ENCODE measurements at places on chromosomes 16 and 17.
A peak's percentile ranks its signal among the peaks of the same experiment; 100 is the strongest.

DNA sequence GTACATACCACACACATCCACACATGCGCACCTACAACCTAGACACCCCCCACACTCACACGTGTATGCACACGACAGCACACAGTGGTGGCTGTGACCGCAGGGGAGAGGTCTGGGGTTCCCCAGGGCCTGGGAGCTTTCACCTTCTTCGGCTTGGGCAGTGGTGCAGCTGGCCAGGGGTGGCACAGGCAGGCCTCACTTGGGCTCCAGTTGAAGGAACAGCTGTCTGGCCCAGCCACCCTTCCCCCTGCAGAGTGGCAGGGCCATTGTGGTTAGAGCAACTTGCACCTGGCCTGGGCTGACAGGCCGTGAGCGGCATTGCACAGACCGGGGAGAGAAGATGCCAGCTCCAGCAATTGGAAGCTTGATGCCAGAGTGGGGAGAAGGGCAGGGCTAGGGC is 114.5 kb upstream of the GSE1 start:
- H3K36me3 ChIP-seq: no peaks in the 10 kb centered on the region
- H3K27ac ChIP-seq: no peak overlapping the region
- H3K27me3 ChIP-seq: peaks cover 3% of the 10 kb centered on the region
- H3K4me1 ChIP-seq: no peaks in the 10 kb centered on the region
- H3K4me3 ChIP-seq: no peak overlapping the region

DNA sequence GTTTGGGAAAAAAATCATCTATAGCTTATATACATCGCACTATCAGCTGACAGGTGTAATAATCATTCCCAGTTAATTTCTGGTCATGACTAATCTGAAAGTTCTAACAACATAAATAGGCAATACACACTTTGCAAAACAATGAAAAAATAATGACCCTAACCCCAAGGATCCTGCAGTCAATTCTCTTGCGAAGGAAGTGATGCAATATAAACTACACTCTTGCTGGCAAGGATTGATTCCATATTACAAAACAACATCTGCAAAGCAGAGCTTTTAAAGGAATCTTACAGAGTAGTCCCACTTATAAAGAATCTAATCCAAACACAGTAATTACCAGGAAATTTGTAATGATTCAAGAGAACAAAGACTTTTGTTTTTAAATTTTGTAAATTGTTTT is 73.4 kb downstream of the MYO1D start:
- H3K4me3 ChIP-seq: no peak overlapping the region
- peaks cover 4% of the 10 kb centered on the region for H3K27me3 ChIP-seq
- no peak overlapping the region for H3K27ac ChIP-seq
- no peak for DNase-seq
- H3K4me1 ChIP-seq: no peaks in the 10 kb centered on the region
- H3K36me3 ChIP-seq: no peaks in the 10 kb centered on the region

DNA sequence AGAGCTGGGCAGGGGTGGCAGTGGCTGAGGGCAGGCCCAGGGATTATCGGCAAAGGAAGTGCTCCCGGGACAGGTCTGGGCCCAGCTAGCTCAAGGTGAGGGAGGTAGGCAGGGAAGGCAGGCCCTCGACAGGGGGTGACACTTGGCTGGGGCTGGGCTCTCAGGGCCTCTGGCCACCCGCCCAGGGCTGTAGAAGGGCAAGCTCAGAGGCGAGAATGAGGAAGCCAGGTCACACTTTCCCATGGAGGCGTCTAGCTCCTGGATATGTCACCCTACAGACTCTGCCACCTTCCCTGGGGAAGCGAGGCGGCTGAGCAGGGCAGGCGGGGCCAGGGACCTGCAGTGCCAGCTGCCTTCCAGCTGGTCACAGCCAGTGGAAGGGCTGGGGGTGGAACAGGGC is 19.1 kb downstream of the FAM83G start:
- no peak overlapping the region for H3K27ac ChIP-seq
- peaks cover 15% of the 10 kb centered on the region for H3K4me1 ChIP-seq
- H3K36me3 ChIP-seq: peaks cover 3% of the 10 kb centered on the region
- DNase-seq: no peak
- no peaks in the 10 kb centered on the region for H3K27me3 ChIP-seq
- H3K4me3 ChIP-seq: no peak overlapping the region

DNA sequence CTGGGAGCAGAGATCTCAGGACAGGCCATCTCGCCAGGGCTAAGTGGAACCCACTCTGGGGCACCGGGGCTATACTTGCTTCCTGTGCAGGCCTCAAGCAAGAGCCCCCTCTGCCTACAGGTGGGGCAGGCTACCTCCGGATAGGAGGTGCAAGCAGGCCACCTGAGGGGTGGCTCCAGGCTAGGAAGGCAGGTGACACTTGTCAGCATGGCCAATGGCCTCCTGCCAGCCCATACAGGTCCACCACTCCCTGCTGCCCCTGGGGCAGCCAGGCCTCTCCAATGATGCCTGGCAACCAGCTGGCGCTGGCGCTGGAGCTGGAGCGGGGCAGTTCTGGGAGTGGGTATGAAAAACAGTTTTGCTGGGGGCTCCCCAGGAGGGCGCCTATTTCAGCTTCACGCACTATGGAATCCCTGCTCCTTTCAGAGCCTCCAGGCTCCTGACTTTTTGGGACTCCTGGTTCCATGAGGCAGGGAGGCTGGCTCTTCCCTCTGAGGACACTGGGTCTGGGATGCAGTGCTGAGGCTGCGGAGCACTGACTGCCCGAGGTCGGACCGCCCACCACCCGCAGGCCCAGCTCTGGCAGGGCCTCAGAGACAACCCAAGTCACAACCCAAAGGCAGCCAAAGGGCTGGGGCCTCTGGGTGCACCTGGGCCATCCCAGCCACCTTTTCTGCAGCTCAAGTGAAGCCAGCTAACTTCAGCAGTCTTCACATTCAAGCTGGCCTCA is 8.4 kb upstream of the SREBF1 start:
- peaks cover 57% of the 10 kb centered on the region for H3K4me1 ChIP-seq
- peak overlapping the region; percentile 67 for H3K27ac ChIP-seq
- no peak for DNase-seq

DNA sequence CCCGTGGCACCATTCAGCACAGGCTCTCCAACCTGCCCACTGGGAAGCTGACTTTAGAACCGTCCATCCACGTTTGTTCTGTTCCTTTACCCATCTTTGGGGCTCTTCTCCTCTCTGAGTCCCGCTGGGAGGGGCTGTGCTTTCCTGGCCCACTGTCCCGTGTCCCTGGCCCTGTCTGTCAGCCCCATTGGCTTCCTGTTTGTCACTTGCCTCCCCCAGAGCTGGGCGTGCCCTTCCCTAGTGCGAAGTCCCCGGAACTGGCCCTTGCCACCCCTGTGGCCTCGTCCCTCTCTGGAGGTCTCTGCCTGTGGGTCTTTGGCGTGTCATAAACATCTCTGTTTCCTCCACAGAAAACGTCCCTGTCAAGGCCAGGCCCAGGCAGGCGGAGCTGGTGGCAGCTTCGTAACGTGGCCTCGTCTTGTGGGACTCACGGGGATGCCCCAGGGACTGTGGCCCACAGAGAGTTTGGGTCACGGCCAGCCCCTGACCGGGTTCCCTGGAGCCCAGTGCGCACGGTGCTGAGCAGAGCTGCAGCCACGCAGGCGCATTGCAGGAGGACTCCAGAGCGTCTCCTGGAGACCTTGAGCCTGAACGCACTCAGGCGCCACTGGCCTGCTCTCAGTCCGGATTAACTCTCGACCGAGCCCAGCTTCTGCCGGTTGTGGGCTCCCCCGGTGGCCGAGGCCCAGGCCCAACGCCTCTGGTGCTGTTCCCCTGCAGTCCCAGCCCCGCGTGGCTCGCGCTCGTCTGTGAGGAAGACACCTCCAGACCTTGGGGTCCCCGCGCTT is 7.3 kb downstream of the CHMP6 start:
- DNase-seq: no peak
- H3K27me3 ChIP-seq: peaks cover 31% of the 10 kb centered on the region
- H3K36me3 ChIP-seq: peaks cover 21% of the 10 kb centered on the region
- H3K27ac ChIP-seq: peak overlapping the region; percentile 58
- H3K4me3 ChIP-seq: no peak overlapping the region

- peaks cover 25% of the 10 kb centered on the region for H3K36me3 ChIP-seq
- H3K4me3 ChIP-seq: no peak overlapping the region
- no peak overlapping the region for H3K27ac ChIP-seq
- no peaks in the 10 kb centered on the region for H3K27me3 ChIP-seq
Observed at GRCh38 chr16:74563828-74564263, 43.1 kb downstream of the GLG1 start.

GRCh38 chr17:74818291-74818938 is 41.3 kb downstream of the GRIN2C start:
- H3K36me3 ChIP-seq: peaks cover 20% of the 10 kb centered on the region
- H3K27ac ChIP-seq: no peak overlapping the region
- H3K27me3 ChIP-seq: no peaks in the 10 kb centered on the region
- peaks cover 7% of the 10 kb centered on the region for H3K4me1 ChIP-seq
- DNase-seq: no peak
- H3K4me3 ChIP-seq: no peak overlapping the region

DNA sequence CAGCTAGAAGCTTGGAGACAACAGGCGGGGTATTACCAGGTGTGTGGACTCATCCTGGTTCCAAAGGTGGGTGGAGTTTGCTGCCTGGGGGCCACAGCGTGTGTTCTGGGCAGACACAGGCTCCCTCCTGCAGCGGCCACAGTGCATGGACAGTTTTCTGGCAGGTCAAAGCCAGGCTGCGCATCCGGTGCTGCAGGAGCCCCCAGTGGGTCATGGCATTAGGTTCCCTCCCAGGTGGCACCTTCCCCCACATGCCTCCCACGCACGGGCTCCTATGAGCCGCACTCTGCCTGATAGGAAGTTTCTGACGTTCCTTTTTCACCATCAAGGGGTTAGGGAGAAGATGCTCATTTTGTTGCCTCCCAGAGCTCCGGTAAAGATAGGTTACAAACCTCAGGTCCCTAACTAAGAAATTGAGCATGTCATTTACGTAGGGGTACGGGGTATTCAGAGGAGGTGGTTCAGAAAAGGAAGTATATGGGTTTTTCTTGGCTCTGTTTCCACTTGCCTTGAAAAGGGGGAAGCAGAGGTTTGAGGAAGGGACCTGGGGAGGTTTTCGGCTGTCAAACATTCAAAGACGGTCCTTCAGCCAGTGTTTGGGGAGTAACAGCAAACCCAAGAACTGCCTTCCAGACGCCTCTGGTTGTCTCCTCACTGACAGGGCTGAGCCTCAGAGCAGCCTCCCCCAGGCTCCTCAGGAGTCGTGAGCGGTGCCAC is 32.7 kb upstream of the NAT9 start:
- peaks cover 2% of the 10 kb centered on the region for H3K36me3 ChIP-seq
- no peak overlapping the region for H3K27ac ChIP-seq
- no peaks in the 10 kb centered on the region for H3K4me1 ChIP-seq
- H3K27me3 ChIP-seq: no peaks in the 10 kb centered on the region
- no peak for DNase-seq

- H3K27me3 ChIP-seq: peaks cover 11% of the 10 kb centered on the region
- peaks cover 33% of the 10 kb centered on the region for H3K4me1 ChIP-seq
- H3K4me3 ChIP-seq: no peak overlapping the region
- no peak overlapping the region for H3K27ac ChIP-seq
Observed at GRCh38 chr16:88458773-88459235, 5.7 kb downstream of the ZFPM1 start.

DNA sequence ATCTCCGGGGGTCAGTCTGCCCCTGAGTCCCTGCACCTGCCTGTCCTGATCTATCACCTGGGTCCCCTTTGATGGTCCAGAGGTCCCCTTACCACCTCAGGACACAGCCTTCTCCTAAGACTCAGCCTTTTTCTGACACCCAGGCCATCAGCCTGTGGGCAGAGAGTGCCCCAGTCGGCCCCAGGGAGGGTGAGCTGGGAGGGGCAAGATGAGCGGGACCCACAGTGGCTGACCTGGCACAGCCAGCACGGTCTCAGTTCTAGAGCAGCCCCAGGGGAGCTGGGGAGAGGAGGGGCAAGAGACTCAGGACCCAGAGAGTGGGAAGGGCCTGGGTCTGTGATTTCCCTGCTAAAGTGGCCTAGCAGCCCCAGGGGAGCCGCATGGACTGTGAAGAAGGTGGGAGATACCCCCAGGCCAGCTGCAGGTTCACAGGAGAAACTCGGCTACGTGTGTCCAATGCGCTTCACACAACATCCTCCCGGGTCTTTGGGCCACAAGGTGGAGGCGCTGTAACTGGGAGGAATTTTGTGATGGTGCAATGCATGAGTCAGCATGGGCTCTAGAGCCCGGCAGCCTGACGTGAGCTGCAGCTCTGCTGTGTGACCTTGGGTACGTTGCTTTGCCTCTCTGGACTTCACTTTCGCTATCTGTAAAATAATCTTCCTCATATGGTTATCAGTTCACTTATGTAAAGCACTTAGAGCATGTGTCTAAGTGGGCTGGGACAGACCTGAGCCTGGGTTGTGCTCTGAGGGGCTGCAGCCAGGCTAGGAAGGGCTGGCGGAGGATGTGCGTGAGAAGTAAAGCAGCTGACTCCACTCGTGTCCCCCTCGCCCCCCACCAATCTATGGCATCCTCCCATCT is 67.2 kb upstream of the LHX1 start:
- H3K36me3 ChIP-seq: no peaks in the 10 kb centered on the region
- peaks cover 21% of the 10 kb centered on the region for H3K27me3 ChIP-seq
- H3K4me3 ChIP-seq: no peak overlapping the region
- no peak for DNase-seq
- no peak overlapping the region for H3K27ac ChIP-seq

- no peak overlapping the region for H3K27ac ChIP-seq
- no peaks in the 10 kb centered on the region for H3K4me1 ChIP-seq
- no peaks in the 10 kb centered on the region for H3K36me3 ChIP-seq
- no peak for DNase-seq
- no peak overlapping the region for H3K4me3 ChIP-seq
Observed at GRCh38 chr16:54336631-54337204, 50.1 kb upstream of the IRX3 start.

All from activated naive CD4-positive, alpha-beta T cell treated with anti-CD3 and anti-CD28 coated beads, Interleukin-2, amount 10 ng/mL, durations not matched to agents 7 days and 5 days (primary cell).